Fibroblast of upper back skin (primary cell): ENCODE measurements at places on chromosomes 5 and 9.

- DNase-seq: peak; percentile 54
Observed at GRCh38 chr5:123671042-123671441, 159.1 kb downstream of the CSNK1G3 start.

GRCh38 chr5:140113180-140113698 is 670 bp upstream of the PURA start:
- DNase-seq: no peak

- no peak for DNase-seq
Observed at GRCh38 chr5:1115123-1115815, 3.4 kb upstream of the SLC12A7 start.

- DNase-seq: no peak
Observed at GRCh38 chr9:111475195-111475594, 9.0 kb downstream of the ECPAS start.

- no peak for DNase-seq
Observed at GRCh38 chr5:105033637-105034400, 1471.2 kb upstream of the NUDT12 start.

DNA sequence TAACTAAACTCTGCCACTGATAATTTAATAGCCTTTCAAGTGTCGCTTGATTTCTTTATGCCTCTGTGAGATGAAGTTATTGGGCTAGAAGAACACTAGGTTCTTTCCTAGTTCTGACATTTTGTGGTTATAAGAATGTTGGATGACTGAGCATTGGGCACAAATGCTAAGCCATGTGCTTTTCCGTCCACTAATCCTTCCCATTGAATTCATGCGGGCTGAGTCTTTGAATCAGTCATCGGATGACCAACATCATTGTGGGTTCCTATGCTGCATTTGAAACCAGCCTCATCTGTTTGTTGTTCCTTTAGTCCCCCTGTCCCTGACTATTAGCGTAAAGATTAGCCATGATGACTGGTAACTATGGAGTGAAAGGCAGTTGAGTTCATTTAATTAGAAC is 58.5 kb downstream of the ALDH1A1 start:
- DNase-seq: peak; percentile 48

- no peak for DNase-seq
Observed at GRCh38 chr5:91235271-91235694, 147.8 kb downstream of the ARRDC3 start.

GRCh38 chr5:133233616-133234015 is 181.8 kb downstream of the HSPA4 start:
- no peak for DNase-seq

DNA sequence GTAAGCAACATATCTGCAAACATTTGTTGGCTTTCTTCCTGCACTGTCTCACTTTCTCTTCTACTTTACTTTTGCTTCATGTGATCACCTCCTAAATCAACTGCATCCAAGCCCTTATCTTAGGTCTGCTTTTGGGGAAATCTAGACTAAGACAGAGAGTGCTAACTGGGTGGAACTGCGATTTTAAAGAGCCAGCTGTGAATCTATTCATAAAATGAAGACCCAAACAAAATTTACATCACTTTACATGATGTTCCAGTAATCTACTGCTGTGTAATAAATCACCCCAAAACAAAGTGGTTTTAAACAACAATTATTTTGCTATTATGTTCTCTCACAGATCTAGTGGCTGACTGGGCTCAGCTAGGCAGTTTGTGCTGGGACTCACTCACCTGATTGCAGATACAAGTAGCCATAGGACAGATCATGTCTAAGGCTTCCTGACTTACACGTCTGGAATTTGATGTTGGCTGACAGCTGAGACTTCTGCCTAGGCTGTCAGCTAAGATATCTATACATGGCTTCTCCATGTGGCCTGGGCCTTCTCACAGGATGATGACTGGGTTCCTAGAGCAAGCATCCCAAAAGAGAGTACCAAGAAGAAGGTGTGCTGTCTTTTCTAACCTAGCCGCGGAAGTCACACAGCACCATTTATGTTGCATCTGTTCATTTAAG is 145.1 kb upstream of the TBCA start:
- peak; percentile 8 for DNase-seq

DNA sequence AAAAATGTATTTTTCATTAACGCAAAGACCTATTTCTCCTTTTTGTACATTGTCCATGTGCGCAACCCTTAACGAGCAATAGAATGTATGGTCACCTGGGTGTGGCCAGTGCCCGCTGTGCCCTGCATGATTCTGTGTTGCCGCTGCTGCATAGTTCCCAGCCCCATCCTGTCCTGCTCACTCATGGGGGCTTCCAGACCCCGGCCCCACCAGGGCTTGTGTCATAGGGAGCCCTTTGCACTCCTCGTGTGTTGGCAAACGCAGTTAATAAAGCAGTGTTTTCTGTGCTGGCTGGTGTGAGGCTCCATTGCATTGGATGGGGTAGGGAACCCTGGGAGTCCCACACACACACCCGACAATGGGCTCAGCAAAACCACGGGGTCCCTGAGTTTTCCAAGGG is 49.7 kb downstream of the SAR1B start:
- no peak for DNase-seq

GRCh38 chr9:81519816-81520495 is 169.4 kb downstream of the TLE1 start:
- no peak for DNase-seq

- peak; percentile 31 for DNase-seq
Observed at GRCh38 chr5:120808606-120809005, 344.5 kb downstream of the PRR16 start.

GRCh38 chr5:7638456-7638855 is 212.5 kb downstream of the CFAP90 start:
- no peak for DNase-seq

DNA sequence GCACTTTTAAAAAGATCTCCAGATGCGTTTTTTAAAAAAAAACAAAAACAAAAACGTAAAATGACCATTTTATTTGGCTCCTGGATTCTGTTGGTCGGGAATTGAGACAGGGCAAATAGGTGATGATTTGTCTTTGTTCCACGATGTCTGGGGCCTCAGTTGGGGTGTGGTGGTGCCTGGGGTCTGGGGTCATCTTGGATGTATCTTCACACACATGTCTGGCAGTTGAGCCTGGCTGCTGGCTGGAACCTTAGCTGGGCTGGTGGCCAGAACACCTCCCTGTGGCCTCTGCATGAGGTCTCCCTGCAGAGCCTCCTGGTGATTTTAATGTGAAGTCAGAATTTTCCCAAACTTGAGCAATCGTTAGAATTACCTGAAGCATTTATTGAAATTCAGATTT is 42.5 kb upstream of the BASP1 start:
- DNase-seq: no peak

DNA sequence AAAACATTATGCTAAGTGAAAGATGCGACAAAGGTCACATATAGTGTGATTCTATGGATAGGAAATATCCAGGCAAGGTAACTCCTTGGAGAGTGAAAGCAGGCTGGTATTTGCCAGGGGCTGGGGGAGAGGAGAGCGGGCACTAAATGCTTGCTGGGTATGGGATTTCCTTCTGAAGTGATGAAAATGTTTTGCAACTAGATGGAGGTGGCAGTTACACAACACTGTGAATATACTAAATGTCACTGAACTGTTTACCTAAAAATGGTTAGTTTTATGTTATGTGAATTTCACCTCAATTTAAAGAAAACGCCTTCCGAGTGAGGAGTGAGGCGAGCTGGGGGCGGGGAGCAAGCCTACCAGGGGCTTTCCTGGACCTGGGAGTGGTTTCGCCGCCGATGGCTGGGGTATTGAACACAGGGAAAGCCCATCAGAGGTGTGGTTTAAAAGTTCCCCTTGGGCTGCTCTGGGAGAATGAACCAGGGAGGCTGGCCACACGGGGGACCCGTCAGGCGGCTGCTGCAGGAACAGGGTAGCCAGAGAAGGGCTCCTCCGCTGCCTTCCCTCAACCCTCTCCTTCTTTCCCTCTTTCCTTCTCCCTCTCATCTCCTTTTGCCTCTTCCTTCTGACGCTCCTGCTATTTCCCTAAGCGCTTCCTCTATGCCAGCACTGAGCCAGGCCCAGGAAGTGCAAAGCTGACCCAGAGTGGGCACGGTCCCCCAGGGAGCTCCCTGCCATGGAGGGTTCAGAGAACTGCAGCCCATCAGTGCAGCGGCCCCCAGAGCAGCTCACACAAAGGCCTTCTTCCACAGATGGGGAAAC is 4.9 kb downstream of the AKNA start:
- no peak for DNase-seq

DNA sequence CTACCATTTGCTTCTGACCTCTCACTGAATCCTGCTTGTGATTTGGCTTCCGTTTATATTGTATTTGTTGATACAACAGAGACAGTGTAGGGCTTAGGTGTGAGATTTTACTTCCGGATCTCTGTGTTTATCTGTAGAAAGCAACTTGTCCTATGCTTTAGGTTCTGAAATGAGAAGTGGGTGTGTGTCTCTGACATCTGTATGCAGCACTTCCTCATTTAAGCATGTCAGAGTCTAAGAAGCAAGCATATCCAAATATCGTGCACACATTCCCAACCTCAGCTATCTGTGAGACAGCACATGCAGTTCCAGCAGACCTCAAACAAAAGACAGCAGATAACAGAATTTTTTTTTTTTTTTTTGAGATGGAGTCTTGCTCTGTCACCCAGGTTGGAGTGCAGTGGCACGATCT is 16.3 kb downstream of the KLF9 start:
- DNase-seq: no peak

DNA sequence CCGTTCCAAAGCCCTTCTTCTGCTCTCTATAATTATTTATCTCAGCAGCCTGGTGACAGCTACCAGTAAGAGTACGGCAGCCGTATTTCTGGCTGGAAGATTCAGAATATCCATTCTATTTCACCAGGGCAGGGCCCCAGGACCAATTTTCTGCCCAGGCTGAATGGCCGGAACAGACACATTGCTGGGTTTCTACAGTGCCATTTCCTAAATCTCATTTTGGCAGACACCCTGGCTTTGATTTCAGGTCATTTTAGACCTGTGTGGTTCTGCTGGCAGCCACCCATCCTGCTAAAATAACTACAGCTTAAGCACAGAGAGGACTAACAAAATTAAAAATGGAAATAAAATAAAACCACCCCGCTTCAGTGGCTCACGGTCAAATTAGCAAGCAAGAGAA is 95.0 kb downstream of the CRB2 start:
- DNase-seq: no peak

DNA sequence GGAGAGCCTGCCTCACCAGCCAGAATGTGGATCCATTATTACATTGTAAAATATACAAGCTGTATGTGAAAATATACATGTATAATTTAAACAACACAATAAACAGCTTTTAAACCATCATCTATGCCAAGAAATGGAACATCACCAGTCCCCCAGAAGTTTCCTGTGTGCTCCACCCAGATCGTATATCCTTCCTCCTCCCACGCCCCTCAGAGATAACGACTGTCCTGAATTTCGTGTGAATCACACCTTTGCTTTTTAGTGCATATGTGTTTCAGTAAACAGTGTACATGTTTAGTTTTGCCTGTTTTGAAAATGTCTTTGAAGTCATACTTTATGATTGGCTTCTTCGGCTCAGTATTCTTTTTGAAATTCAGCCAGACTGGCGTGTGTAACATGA is 134.6 kb upstream of the MYO10 start:
- DNase-seq: no peak

DNA sequence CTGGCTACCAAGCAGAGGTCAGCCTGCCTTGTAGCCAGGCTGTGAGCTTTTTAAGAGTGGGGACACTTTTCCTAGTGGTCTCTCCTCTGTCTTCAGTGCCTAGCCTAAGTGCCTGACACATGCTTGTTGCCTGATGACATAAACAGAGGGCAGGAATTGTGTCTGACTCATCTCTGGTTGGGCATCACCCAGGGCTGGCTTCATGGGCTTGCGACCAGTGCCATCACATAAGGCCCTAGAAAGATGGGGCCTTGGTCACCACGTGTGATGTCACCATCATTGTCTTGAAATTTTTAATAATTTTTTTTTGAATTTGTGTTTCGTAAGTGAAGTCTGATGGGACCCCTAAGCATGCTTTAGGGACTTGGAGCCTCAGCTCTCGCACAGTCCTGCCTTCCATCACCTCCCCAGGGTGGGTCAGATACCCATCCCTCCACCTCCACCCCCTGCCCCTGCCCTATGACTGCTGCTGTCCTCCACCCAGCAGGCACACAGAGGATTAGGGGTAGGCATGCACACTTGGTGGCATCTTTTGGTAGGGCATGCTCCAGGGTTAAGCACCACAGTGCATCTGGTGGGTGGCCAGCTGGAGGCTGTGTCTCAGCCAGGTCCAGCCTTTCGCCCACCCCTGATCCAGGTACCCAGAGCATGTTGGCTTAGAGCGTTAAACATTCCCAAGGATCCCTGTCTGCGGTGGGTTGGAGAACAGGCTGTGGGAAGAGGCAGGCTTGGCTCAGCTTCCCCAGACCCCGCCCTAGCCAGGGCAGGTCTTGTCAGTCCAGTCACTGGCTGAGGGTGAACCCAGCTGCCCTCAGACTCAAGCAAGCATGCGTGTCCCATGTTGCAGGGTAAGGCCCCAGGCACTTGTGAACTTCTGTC is 80.1 kb upstream of the SH3PXD2B start:
- DNase-seq: no peak

DNA sequence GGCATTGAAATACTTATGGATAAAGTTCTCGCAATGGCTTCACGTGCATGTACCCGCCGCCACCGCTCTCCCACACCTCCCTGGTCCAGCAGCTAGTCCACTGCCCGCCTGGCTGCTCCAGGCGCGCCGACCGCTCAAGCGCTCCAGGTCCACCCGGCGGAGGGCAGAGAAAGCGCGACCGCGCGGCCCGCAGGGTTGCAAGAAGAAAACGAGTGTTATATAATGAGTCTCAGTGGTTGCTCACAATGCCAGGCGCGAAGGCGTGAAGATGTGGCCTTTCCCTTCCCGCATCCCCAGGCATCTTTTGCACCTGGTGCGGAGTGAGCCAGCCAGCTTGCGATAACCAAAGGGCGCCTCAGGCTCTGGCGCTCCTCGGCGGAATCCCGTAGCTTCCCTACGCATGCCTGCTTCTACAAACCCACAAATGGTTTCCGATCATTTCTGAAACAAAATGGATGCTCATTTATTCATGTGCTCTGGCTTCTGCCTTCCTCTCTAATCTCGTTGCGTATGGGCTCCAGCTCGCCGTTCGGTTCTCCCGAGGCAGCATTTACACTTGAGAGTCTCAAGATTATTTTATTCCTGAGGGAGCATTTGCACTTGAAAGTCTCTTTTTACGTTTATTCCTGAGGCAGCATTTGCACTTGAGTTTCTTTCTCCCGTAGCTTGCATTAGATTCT is 25.7 kb downstream of the CDKN2A start:
- DNase-seq: no peak

GRCh38 chr9:79477241-79477840 is 94.4 kb upstream of the TLE4 start:
- DNase-seq: peak; percentile 69

DNA sequence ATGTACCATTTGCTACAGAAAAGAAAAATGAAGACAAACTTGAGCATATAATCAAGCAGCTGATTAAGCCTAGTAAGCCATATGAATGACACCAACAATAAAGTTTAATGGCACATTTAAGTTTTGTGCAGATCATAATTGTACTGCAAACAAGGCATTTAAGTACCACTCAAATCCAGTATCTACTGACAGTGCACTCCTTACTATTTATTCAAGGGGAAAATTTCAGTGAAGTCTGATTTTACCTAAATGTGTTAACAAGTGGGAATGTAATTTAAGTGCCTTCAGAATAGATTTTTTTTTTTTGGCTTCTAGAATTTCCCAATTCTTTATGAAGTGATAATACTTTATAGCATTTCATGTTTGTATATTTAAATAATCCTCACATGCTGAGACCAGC is 341.0 kb upstream of the POU5F2 start:
- DNase-seq: no peak

- no peak for DNase-seq
Observed at GRCh38 chr5:158789441-158789840, 310.3 kb downstream of the EBF1 start.
